ENCODE measurements at places on chromosomes 11 and 22.

DNA sequence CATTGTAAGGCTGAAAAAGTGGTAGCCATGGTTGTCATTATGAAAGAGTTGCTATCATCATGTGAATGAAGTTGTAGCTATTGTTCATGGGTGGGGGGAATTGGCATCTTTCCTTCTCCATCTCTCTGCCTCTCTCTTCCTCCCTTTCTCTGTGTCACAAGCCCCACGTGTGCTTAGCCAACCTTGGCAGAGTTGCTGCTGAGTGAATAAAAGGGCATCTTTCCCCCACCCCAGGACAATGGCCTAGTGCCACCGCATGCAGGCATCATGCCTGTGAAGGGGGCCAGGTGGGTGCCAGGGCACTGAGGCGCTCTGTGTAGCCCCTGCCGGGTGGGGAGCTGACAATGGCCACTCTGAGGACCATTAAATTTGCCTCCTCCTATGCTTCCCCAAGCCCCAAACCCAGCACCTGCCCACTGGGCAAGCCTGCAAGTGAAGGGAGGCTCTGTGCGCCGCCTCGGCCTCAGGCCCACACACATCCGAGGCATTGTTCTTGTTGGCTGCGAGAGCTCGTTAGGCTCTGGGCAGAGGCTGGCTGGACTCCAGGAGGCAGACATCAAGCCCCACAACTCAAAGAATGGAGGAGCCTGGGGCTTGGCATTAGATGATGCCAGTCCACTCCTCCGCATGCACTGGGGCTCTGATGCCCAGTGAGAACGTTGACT lies 103.9 kb downstream of the SEZ6L start:
- DNase-seq: no peak

GRCh38 chr11:96781082-96781481 lies 391.3 kb downstream of the JRKL start:
- DNase-seq: no peak

DNA sequence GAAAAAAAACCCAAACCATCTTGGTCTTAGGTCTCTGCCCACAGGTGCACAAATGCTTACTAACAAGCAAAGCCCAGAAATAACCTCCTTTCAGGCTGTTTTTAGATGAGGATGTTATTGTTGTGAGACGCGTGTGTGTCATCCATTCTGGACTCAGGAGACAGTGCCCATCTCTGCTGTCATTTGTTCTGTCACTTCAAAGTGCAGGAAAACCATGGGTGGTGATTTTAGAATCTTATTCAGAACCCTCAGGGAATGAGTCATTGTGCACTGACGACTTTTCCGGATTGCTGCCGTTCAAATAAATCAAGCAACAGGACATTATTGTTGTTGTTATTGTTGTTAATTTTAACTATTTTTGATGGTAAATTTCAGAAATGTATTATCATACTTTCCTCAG lies 110.3 kb downstream of the LRRC32 start:
- no peak for DNase-seq

GRCh38 chr11:61954106-61954850 lies 4.1 kb downstream of the BEST1 start:
- DNase-seq: peak; percentile 39

DNA sequence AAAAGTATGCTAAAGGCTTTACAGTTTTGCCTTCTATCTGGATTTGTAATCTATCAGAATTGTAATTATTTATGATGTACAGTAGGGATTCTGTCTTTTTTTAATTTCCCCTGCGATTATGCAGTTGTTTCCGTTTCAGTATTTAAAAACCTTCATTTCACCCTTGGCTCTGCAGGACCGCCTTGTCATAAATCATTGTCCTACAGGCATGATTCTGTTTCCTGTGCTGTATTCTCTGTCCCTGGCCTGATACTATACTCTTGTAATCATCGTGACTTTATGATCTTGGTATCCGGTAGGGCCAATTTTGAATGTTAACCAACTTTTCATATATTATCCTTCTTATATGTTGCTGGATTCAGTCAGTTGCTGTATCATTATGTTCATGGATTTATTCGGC lies 151.7 kb downstream of the ATXN10 start:
- DNase-seq: no peak

GRCh38 chr11:76327202-76327601 lies 53.7 kb downstream of the THAP12 start:
- DNase-seq: no peak

DNA sequence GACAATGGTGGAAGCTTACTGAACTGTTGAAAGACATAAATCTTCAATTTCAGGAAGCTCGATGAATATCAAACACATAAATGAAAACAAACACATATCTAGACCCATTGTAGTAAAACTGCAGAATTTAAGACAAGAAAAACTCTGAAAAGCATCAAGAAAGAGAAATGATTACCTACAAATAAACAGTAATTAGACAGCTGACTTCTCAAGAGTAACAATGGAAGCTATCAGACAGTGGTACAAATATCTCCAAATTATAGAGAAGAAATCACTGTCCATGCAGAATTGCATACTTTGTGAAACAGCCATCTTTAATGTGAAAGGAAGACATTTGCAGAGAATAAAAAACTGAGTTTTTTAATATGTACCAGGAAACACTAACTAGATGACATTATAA lies 45.7 kb downstream of the ANO3 start:
- no peak for DNase-seq

DNA sequence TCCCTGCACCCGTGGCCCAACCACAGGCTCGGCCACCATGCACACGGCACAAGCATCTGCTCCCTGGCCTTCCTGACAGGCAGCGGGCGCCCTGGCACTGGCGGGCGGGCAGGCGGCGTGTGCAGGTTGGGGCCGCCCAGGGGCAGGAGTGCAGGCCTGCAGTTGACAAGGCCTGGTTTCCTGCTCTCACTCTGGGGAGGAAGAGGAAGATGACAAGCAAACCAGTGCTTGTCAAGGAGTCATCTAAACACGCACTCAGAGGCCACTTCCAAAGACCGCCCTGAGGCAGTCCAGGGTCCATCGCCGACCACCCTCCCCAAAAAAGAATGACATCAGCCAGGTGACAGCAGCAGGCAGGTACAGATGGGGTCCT lies 65.3 kb upstream of the LINC01488 start:
- DNase-seq: no peak

DNA sequence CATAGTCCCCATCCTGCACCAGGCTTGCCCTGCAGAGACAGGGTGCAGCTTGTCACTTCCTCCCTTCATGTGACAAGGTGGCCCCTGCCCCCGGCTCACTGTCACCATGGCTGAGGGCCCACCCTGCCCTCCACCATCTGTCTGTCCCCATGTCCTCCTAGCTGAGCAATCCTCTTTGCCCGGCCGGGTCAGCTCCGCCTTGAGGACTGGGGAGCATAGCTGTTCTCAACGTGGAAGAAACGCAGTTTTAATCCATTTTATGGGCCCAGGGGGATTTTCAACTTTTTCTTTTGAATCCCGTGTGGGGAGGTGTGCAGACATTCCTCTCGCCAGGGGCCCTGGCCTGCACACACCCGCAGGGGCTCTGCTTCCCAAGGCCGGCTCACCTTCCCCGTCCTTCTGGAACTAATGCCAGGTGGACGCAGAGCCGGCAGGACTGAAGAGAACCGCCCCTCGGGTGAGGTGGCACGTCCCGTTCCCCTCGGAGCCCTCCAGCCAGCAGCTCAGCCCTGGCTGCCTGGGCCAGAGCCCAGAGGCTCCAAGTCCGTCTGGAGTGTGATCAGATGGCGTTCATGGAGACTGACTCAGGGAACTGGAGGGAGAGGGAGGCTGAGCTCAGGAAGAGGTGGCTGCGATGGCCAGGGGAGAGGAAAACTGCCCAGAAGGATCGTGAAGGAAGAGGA lies 1108.7 kb downstream of the BRD1 start:
- no peak for DNase-seq

- no peak for DNase-seq
Observed at GRCh38 chr11:128288368-128288767, 299.0 kb downstream of the ETS1 start.

- DNase-seq: no peak
Observed at GRCh38 chr22:44542561-44543222, 44.7 kb upstream of the RTL6 start.

All from hematopoietic multipotent progenitor cell treated with erythropoietin and hydrocortisone succinate and interleukin-3 and kit ligand, for 15 days (in vitro differentiated cells).